ENCODE measurements at places on chromosomes 13 and 19.
A peak's percentile ranks its signal among the peaks of the same experiment; 100 is the strongest.

GRCh38 chr19:47886010-47886559 lies at the start of gene SULT2A1:
TSS of gene SULT2A1 (minus strand) at chr19:47886315. CDS start at chr19:47886257, 58 bp downstream.
- DNase-seq = no peak

- DNase-seq = no peak
Measured at GRCh38 chr13:88590574-88590973, 919.4 kb downstream of the SLITRK5 start.

DNA sequence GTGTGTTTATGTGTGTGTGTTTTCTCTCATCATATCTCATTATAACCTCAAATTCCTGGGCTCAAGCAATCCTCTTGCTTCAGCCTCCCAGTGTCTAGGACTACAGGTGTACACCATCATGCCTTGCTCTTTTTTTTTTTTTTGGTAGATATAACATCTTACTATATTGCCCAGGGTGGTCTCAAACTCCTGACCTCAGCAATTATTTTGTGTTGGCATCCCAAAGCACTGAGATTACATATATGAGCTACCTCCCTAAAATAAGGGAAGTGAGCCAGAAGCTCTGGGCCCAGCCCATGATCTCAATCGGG lies 448 bp upstream of the ZNF543 start:
- DNase-seq = no peak

- DNase-seq = no peak
Measured at GRCh38 chr13:24304620-24305019, 4.8 kb upstream of the C1QTNF9 start.

DNA sequence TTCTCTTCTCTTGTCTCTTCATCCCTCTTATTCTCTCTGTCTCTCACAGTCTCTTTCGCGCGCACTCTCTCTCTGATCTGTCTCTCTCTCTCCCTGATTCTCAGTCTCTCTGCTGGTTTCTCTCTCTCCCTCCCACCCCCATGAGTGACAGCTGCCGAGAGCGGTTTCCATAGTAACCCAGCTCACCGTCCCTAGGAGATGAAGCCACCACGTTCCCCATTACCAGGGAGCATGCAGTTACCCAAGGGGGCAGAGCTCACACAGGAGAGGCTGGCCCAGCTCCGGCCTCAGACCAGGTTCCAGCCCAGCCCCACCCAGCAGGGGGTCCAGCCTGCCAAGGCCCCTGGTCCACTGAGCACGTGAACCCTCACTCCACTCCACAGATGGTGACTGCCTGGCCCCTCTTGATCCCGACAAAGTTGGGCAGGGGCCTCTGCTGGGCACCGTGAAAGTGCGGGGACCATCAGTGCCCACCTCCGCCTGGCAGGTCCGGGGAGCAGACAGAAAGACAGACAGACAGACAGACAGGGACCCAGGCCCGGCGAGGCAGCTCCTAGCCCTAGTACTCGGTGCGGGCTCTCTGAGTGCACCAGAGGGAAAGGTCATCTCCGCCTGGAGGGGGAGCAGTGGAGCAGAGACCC lies 50.6 kb downstream of the CELF5 start:
- peak; percentile 26 for DNase-seq

DNA sequence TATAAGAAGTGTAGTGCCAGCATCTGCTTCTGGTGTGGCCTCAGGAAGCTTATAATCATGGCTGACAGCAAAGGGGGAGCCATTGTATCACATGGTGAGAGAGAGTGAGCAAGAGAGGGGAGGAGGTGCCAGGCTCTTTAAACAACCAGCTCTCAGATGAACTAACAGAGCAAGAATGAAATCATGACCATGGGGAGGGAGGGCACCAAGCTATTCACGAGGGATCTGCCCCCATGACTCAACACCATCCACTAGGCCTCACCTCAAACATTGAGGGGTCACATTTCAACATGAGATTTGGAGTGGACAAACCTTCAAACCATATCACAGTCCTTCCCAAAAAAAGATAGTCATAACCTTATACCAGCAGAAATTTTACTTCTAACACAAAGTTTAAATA lies 174.0 kb downstream of the GPC5 start:
- DNase-seq = no peak

- DNase-seq = no peak
Measured at GRCh38 chr13:30121244-30121643, 186.1 kb downstream of the KATNAL1 start.

DNA sequence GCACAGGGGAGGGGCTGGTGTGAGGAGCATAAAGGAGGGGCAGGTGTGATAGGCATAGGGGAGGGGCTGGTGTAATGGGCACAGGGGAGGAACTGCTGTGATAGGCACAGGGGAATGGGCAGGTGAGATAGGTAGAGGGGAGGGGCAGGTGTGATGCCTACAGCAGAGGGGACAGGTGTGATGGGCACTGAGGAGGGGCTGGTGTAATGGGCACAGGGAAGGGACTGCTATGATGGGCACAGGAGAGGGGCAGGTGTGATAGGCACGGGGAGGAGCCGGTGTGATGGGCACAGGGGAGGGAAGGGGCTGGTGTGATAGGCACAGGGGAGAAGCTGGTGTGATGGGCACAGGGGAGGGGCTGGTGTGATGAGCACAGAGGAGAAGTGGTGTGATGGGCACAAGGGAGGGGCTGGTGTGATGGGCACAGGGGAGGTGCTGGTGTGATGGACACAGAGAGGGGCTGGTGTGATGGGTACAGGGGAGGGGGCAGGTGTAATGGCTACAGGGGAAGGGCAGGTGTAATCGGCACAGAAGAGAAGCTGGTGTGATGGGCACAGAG lies 39.5 kb upstream of the POP4 start:
- DNase-seq = no peak

GRCh38 chr19:7535047-7535997 lies at the start of gene PNPLA6:
TSS of gene PNPLA6 (plus strand) at chr19:7535717. CDS start at chr19:7535789, 72 bp downstream.
- DNase-seq = peak; percentile 90

DNA sequence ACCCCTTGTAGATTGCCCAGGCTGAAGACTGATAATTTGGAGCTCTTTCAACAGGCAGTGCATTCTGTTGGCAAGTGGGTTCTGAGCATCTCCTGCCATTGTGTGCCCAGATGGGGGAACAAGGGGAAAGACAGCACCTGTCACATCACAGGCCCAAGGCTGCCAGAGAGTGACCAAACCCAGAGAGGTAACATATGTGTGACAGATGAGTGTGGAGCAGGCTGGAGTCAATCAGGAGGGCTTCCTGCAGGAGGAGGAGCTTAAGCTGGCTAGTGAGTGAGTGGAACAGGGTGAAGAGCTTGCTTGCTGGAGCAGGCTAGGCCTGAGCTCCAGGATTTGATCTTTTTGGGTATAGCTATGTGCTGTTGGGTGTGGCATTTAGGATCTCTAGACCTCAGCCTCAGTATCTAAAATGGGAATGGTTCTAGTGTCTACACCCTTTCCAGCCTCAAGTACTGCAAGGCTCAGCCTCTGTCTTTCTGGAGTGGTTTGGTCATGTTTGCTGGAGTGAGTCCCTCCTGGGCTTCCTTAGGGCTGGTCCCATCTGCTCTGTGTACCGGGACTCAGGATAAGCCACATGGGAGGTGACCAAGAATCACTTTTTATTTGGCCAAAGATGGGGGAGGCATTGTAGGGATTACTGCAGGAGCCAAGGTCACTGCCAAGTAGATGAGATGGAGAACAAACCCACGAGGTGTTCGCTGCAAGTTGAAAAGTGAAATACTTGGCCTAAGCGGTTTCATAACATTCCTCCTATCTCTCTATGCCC lies 152.4 kb upstream of the TSHZ3 start:
- no peak for DNase-seq

DNA sequence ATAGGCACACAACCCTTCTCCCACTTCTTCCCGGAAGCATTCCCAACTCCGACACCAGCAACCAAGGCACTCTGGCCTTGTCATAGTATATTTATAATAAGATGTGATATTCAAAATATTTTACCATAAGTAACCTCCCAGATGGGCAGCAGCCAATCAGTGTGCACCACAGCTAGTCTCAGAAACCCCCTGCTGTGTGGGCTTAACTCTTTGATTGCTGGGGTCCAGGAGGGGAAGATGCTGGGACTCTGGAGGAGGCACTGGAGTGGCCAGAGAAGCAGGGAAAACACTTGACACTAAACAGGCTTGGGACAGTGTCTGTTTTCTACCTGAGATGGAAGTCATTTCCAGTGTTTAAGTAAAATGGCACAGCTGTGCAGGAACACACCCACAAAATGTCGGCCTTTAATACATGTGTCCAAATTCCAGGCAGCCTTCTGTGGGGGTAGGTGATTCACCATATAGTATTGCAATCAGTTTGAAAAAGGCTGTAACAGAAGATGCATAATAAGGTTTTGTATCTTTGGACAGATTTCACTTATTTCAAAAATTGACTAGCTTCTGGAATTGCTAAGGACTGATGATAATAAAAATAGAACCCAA lies 100.7 kb downstream of the MBNL2 start:
- DNase-seq = no peak

GRCh38 chr19:4077007-4077374 lies 10.3 kb upstream of the ZBTB7A start:
- DNase-seq = no peak

GRCh38 chr13:39688699-39689405 lies 33.4 kb downstream of the COG6 start:
- DNase-seq = no peak

DNA sequence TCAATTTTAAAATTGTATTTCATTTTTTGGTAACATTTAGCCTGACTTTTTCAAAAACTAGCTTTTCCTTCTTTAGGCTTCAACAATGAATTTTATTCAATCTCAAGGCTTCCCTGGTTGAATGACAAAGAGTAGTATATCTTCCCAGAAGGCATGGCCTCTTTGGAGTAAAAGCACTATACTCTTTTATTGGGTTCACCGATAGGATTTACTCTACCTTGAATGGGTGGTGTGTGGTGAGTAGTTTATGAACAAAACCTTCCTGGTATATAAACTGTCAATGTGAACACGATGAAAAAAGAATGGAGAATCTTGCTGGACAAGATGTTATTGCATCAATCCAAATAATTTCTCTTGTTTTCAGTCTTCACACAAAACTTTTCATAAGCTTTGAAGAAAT lies 167.7 kb downstream of the DACH1 start:
- no peak for DNase-seq

DNA sequence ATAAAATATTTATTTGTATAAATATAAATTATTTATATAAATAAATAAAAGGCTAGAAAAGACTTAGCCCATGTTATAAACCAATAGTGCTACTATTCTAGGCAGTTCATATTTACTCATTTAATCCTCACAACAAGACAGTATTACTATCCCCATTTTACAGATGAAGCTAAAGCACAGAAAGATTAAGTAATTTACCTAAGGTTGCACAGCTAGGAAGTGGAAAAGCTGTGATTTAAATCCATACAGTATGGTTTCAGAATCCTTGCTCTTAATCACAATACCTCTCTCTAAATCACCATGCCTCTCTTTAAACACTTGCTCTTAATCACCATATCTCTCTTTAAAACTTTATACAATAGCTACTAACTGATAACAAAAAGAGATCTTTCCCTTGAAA lies 13.8 kb downstream of the SPRYD7 start:
- DNase-seq = no peak

GRCh38 chr13:21730186-21730880 lies 59.5 kb downstream of the FGF9 start:
- DNase-seq = no peak

GRCh38 chr13:48457578-48458242 lies 44.8 kb upstream of the LPAR6 start:
- DNase-seq = no peak

- no peak for DNase-seq
Measured at GRCh38 chr19:14383661-14384555, 2.7 kb downstream of the ADGRE5 start.

- DNase-seq = no peak
Measured at GRCh38 chr13:112696001-112696868, 6.4 kb downstream of the ATP11A start.

- DNase-seq = no peak
Measured at GRCh38 chr13:94851576-94851975, 139.2 kb upstream of the SOX21 start.

DNA sequence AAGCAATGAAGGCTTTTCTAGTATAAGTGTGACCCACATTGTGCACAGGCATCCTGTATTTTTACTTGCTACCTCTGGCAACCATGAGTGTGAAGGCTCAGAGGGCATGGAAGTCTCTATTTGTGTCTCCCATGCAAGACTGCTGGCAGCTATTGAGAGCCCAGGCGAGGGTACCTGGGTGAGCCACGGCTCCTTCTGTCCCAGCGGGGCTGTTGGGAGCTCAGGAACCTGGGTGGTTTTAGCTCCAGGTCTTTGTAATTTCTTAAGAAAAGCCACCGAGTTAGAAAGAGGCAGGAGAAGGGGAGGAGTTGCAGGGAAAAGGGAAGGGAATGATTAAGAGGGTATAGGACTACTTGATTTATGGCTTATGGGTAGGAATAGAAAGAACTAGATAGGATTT lies 190.4 kb upstream of the SOX1 start:
- DNase-seq = no peak

GRCh38 chr19:16206046-16206605 lies 8.4 kb downstream of the AP1M1 start:
- DNase-seq = no peak

GRCh38 chr13:86020351-86021002 lies 221.3 kb upstream of the SLITRK6 start:
- no peak for DNase-seq

DNA sequence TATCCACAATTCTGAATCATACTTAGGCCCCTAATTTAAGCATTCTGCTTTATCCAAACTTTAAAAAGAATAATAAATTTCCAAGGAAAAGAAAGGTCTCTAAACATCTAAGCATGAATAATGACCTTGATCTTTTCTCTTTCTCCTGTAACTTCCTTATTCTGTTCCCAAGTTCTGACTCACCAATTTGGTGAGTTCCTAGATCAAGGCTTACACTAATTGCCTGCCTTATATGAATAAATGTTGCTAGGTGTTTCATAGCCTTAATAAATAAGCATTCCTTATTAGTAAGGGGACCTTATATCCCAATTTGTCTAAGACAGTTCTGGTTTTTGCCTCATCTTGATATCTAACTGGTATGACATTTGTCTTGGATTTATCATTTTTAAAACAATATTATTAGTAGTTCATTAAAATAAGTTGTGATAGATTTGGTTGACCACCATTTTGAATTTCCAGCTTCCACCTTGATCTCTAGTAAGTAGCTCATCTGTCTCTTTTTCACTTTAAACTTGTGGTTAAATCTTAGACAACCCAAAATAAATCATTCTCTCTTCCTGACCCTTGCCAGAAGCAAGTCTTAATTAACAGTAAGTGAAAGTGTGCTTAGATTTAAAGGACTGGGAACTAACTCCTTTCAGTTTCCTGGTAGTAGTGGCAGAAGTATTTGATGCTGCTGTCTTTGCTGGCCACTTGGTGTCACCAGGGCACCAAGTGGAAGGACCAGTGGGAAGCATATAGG lies 121.2 kb upstream of the MLNR start:
- DNase-seq = no peak

- DNase-seq = no peak
Measured at GRCh38 chr13:110628477-110628793, 13.1 kb downstream of the NAXD start.

- DNase-seq = no peak
Measured at GRCh38 chr13:41231786-41232185, 31.6 kb downstream of the MTRF1 start.

GRCh38 chr19:39246951-39247669 lies 1.5 kb downstream of the IFNL4 start:
- DNase-seq = no peak

GRCh38 chr13:92768602-92769001 lies 458.0 kb upstream of the GPC6 start:
- no peak for DNase-seq

GRCh38 chr13:19959141-19959830 lies 759 bp downstream of the ZMYM2 start:
- peak; percentile 38 for DNase-seq

Measured in thymus (tissue), 14 donors.